HT-29 (cell line): ENCODE measurements at places on chromosomes 3 and 15. TPM values are rescaled to one million over a fixed set of nuclear protein-coding genes. Genes with fewer than 3 reads are reported as not detected.
A peak's percentile ranks its signal among the peaks of the same experiment; 100 is the strongest.

Gene GLDN
- total RNA-seq, result 0.97 and 2.3 TPM in 2 replicates

Gene TCF12
- 154 and 155 TPM in 2 replicates for total RNA-seq

Gene ZWILCH
- total RNA-seq, result 9.2 and 15.4 TPM in 2 replicates

Gene RAB6B
- not detected in 2 replicates for total RNA-seq

DNA sequence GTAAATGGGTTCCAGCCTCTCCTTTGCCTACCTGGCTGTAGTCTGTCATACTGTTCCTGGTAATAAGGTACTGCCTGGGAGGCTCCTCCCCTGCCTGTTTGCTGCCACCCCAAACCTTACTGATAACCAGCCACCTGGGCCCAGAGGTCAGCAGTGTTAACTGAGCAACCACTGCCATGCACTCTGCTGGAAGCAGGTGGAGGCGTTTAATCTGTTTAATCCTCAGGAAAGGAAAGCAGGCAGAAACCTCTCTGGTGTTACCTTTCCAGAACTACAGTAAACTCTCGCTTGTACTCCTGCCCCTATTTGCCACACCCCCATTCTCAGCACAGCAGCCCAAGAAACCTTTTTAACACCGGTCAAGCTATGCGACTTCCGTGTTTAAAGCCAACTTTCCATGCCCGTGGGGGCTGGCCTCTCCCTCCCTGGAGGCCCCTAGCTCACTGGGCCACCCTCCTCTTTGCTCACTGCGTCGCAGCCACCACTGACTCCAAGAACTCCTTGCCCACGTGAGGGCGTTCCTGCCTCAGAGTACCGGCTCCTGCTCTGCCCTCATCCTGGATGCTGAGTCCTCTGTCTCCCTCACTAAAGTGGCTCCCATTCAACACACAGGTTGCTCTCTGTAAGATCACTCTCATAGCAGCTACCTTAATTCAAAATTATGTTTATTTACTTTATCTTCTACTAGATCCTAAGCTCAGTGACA lies 8.3 kb downstream of the BDH1 start:
- DNase-seq, result peak; percentile 46

- no peak for DNase-seq
Observed at GRCh38 chr3:154085071-154085470, 36.1 kb upstream of the ARHGEF26 start.

GRCh38 chr3:183438735-183439134 lies 10.3 kb upstream of the MCF2L2 start:
- no peak for DNase-seq

GRCh38 chr3:93931597-93932229 lies 42.0 kb downstream of the PROS1 start:
- no peak for DNase-seq

GRCh38 chr3:67401921-67402320 lies 252.5 kb downstream of the SUCLG2 start:
- no peak for DNase-seq
